ENCODE measurements at places on chromosomes 2 and 18.

DNA sequence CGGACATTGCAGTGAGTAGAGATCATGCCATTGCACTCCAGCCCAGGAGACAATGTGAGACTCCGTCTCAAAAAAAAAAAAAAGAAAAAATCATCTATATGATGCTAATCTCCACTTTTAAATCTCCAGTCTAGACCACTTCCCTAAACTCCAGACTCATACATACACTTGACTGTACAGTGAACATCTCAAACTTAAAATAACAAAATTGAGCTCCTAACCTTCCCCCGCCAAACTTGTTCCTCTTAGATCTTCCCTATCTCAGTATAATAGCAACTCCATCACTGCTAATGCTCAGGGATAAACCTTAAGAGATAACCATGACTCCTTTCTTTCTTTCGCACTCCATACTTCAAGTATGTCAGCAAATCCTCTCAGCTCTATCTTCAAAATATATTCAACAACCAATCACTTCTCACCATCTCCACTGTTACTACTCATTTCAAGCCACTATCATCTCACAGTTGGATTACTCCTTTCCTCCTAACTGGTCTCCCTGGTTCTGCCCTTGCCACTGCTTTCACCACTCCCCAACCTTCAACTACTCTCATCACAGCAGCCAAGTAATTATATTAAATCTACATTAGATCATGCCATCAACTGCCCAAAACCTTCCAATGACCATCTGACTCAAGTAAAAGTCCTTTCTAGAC, 12.0 kb downstream of the MEMO1 start:
- no peak for DNase-seq

DNA sequence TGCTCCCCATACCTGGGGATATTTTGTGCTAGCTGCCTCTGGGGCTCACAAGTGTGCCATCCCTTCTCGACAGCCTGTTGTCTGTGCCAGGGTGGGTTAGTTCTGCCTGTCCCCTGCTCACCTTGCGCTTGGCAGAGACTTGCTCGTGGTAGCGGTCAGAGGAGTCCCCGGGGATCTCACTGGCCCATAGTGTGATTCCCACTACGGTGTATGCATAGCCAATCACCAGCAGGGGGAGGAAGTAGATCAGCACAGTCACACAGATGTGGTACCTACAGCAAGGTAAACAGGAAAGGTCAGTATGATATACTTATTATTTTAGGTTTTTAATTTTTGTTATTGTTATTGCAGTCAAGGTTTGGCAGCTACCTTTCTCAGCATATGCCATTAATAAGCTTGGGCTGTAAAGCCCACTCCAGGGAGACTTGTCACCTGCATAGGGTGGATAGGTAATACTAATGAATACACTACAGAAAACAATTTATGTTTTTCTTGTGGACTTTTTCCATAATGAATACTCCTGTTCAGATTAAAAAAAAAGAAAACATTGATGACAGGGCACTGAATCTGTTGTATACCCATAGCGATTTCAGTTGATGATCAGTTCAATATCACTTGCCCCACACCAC, 95.2 kb downstream of the POLE4 start:
- peak; percentile 48 for DNase-seq

DNA sequence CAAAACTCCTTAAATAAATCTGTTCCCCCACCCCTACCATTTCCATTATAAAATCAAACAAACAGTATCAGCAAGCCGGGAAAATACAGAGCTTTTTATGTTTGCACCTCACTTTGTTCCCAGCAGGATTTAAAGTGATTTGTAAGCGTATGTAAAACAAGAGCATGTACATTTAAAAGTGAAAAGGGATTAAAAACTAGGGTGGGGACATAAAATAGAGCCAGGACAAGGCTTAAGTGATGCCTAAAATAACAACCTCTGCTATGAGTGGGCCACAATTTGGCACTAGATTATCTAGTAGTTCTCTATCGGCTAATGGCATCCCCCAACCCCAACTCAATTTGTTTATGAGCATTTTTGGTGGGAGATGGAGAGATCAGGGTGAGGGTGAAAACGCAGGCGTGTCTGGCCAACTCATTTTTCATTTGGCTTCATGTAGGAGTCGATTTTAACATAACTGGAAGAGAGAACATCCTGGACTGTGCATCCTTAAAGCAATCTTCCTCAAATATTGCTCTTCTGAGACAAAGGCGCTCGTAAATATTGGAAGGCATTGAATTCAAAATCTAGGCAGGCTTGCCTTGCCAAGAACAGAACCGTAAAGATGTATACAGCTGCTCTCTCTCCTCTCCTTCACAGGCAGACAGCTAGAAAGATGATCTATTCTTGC, 34.5 kb upstream of the TSPYL6 start:
- DNase-seq = no peak

GRCh38 chr2:109080109-109080508, 48.9 kb upstream of the SH3RF3 start:
- DNase-seq = no peak

DNA sequence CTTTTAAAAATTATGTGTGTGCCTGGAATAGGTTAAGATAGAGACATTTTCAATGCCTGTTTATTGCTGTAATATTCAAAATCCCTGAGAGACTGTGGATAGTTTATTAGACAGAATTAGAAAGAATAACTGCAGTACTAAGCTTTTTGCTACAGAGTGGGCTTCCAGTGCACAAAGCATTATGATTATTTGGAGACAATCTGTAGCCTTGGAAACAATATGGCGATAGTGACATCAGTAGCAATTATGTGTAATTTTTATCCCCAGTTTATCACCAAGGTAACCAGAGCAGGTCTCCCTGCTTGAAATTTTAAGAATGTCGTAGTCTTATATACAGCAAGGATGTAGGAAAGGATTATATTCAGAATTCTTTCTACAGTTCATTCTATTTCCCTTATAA, 100.0 kb downstream of the MYO3B start:
- peak; percentile 34 for DNase-seq

GRCh38 chr18:48866028-48866733, 84.6 kb downstream of the SMAD7 start:
- peak; percentile 95 for DNase-seq

- no peak for DNase-seq
Measured at GRCh38 chr2:190323406-190323805, 3.8 kb upstream of the HIBCH start.

DNA sequence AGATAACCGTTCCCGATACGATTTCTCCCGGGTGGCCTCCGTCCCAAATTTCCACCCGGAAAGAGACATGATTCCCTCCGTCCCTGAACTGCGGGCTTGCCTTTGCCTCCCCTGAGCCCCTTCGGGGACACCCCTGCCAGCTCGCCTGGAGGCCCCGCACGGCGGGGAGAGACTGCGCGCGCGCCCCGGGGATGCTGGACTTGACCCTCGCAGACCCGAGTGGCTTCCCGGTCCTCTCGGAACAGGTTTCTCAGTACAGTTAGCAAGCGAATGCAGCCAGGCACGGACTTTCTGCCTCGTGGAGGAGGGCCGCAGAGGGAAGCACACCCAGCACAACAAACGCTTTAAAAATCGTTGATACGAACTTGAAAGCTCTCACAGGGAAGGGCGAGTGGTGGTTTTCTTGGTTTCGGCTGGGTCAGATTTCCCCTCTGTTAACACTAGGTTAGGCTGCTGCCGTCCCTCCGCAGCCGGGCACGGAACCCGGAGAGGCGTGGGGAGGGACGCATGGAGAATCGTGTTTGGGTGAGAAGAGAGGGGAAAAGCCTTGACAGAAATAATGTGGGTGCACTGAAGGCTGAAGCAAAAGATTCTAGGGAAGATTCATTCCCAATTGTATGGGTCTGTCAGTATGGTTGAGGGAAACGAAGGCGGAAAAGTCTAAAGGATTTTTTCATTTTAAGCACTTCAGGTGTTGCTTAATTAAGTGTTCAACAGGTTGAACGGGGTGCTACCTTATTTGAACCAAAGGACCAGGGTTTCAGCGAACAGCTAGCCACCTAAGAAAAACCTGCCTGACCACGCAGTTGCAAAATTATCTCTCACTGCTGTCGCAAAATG, 916 bp downstream of the TNFRSF11A start:
- peak; percentile 28 for DNase-seq

GRCh38 chr18:21703241-21703820, 1.2 kb downstream of the ABHD3 start:
- no peak for DNase-seq
